ENCODE measurements at places on chromosomes 6 and 20.

GRCh38 chr6:86276056-86276455 lies 633.4 kb upstream of the SYNCRIP start:
- DNase-seq, result no peak

- DNase-seq, result no peak
Measured at GRCh38 chr6:95133578-95133977, 443.8 kb upstream of the MANEA start.

- DNase-seq, result no peak
Measured at GRCh38 chr6:7440476-7440875, 50.9 kb downstream of the RIOK1 start.

DNA sequence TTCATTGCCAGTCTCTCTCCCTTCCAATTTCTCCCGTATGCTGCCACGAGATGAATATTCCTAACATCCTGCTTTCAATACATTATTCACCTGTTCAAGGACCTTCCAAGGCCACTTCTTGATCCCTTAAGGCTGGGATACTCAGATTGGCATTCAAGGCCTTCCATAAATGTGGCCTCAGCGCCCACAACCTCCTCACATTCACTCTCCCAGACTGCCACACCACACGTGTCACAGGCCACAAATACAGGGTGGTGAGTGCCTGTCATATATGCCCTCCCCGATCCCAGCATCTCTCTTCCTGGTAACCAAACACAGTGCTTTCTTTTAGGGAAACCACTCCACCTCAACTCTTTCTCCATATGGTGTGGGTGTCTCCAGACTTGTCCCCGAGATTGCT lies 55.5 kb downstream of the TTI1 start:
- DNase-seq, result no peak

DNA sequence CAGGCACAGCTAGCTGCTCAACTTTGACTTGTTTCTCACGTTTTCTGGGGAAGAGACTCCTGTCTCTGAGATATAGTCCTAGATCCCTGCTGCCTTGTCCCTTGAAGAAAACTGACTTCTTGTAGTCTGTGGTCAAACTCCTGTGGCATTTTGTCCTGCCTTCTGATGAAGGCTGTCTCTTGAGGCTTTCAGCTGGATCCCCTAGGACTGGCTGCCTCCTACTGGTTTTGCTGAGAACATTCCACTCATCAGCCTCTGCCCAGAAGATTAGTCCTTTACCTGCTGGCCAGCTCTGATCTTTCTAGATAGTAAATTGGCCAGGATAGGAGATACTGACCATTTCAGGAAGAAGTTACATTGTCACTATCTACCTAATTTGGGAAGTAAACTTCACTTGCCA lies 71.9 kb upstream of the CNR1 start:
- no peak for DNase-seq

DNA sequence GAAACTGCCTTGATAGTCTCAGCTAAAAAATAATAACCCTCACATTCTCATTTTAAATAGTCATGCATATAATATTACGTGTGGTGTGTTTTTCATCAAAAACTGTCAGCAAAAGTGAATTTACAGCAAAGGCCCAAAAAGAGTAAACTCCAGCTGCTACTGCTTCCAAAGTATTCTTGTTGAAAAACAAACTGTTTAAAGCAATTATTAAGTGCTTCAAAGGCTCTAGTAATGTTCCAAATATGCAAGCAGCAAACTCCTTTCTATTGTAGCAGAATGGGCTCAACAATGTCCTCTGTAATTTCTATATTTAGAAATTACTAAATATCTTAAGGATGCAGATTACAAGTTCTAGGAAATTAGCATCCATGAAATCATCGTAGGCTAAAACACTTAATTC lies 280.0 kb upstream of the TBX18 start:
- no peak for DNase-seq

DNA sequence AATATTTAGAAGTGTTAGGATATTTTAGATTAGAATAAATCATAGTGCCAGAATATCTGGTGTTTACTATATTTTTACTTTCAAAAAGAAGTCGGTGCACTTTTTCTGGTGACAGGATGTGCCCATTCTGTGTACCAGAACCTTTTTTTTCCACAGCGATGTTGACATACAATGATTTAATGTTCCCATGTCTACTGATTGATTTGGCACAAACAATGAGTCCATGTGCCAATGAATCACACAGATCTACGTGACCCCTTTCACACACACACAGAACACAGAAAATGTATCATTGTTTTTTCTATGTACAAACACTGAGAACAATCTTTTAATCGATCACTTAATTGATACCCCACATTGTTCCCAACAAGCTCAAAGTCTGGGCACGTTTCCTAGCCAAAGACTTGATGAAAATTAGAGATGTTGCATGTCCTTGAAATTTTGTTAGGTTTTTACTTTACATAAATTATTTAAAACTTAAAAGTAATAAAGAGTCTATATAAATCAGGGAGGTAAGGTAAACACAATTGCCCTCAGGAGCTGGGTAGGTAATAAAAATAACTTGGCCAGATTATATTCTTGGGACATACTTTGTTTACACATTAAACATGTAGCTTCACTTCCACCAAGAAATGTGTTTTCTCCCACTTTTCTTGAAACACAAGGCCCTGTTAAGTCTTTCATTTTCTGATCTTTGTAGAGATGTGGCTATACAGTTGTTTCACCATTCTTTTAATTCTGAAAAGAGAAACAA lies 36.4 kb upstream of the SOX4 start:
- no peak for DNase-seq

GRCh38 chr6:132813173-132813856 lies 1.1 kb upstream of the RPS12 start:
- no peak for DNase-seq

- no peak for DNase-seq
Measured at GRCh38 chr6:123913863-123914262, 110.2 kb downstream of the NKAIN2 start.

DNA sequence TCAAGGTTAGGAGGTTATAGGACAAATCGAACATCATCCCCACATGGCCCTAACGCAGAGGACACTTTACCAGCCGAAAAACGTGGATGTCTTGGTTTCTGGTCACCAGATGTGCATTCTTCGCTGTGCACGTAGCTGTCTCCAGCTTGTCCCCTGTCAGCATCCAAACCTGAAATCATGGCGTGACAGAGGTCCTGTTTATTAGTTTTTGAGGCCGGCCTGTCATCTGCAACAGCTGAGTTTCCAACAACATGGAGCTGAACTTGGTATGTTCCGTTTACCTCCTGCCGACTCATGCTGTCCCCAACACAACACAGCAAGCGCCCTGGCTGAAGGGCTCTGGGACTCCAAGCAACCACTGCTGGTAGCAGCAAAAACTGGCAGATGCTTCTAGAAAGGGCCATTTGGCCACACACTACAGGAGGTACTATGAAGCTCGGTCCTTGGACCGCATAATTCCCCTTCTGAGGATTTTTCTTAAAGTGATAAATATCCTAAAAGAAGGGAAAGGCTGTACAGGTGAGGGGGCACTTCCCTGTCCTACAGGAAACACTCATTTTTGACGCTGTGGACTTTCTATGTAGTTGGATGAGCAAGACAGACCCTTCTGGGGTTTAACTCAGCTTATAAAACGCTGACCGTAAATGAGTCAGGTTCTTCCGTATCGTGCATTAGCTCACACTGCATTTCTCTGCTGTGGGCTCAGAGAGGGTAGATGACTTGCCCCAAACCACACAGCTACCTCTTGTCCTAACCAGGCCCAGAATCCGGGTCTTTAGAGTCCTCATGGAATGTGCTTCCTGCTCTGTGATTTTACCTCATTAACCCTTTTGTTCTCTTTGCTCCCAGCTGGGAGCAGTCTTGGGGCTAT lies 79.7 kb upstream of the NFATC2 start:
- no peak for DNase-seq

DNA sequence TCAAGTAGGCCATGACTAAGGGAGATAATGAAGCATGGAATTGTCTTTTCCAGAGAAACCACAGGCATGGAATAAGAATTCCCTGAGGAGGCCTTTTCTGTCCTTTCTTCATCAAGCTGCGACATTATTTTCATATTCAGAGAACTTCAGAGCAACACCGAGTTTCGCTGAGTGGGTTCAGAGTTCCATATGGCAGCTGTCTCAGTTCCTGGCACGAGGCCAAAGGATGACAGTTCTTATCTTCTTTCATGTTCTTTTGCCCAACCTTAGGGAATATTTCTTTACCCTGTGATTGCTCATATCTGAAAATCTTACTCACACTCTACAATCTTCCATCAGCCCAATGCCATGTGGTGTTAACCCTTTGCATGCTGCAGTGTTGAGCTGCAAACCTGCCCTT lies 135.3 kb upstream of the BMP2 start:
- DNase-seq, result no peak

DNA sequence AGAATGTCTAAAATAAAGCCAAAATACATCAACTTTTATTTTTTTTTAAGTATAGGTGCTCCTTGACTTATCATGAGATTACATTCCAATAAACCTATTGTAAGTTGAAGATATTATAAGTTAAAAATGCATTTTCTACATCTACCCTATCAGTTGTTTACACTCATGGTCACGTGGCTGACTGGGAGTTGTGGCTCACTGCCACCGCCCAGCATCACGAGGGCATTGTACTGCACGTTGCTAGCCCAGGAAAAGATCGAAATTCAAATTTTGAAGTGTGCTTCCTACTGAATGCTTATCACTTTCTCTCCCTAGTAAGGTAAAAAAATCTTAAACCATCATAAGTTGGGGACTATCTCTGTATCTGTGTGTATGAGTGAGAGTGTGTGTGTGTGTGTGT lies 126.6 kb upstream of the RIN2 start:
- DNase-seq, result no peak

DNA sequence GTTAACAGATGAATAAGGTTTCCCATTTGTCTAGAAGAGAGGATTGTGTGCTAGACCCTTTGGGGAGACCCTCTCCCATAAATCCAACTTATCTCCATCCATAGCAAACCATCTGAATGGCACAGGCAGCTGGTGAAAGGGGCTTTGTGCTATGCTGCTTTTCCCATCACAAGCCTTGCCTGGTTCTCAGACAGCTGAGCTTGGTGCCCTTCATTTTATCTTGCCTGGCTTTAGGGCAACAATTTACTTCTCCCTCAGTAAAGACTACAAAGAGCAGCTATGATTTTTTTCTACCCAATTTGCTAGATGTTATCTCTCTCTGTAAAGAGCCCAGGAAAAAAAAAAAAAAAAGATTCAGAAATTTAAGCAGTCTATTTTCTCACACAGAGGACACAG lies 117.0 kb upstream of the COL21A1 start:
- DNase-seq, result no peak

DNA sequence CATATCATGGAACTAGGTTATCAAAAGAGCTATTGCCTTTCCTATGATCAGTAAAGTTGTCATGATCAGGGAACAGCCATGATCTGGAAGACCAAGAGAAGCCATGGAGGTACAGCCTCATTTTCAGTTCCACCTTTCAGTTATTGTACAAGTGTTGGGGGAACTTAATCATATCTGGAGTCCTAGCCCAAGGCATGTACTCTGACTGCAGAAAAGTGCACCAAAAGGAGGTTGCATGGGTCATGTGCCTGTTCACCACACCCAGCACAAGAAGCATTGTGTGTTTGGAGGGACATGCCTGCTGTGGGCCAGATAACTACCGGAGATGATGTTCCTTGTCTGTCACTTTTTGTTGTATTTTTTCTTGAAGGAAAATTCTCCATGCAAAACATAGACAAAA lies 185.8 kb upstream of the MAN1A1 start:
- no peak for DNase-seq

DNA sequence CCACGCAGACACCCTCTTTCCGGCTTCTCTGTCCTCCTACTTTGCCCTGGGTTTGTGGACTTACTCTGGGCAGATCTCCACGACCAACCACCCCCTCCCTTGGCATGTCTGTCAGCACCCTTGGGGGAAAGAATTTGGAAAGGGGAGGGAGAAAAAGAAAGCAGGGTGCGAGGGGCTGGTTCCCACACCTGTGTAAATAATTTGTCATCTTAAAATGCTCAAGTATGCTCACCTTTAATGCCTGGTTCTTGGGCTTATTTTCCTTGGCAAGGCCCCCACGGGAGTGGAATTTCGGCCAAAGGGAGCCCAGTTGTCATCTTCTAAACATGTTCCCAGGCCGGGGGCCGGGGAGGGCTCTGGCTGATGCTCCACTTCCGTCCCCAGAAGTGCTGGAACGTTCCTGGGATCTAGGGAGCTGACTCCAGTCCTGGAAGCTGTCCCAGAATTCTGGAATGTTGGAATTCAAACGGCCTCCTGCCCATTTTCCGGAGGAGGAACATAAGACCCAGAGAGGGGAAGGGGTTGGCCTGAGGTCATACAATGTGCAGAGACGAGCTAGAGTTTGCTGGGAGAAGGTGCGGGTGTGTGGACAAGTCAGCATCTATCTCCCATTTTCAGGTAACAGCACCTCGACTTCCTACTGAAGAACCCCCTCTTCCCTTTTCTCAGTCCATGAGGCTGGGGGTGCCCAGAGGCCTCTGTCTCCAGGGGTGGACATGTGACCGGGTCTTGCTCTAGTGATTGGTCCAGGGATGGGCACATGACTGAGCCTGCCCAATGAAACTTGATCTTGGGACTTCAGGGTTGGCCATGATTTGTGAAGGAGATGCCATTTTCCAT lies 122.3 kb downstream of the CEBPB start:
- no peak for DNase-seq

- no peak for DNase-seq
Measured at GRCh38 chr6:166952121-166952520, 4.2 kb downstream of the RNASET2 start.

DNA sequence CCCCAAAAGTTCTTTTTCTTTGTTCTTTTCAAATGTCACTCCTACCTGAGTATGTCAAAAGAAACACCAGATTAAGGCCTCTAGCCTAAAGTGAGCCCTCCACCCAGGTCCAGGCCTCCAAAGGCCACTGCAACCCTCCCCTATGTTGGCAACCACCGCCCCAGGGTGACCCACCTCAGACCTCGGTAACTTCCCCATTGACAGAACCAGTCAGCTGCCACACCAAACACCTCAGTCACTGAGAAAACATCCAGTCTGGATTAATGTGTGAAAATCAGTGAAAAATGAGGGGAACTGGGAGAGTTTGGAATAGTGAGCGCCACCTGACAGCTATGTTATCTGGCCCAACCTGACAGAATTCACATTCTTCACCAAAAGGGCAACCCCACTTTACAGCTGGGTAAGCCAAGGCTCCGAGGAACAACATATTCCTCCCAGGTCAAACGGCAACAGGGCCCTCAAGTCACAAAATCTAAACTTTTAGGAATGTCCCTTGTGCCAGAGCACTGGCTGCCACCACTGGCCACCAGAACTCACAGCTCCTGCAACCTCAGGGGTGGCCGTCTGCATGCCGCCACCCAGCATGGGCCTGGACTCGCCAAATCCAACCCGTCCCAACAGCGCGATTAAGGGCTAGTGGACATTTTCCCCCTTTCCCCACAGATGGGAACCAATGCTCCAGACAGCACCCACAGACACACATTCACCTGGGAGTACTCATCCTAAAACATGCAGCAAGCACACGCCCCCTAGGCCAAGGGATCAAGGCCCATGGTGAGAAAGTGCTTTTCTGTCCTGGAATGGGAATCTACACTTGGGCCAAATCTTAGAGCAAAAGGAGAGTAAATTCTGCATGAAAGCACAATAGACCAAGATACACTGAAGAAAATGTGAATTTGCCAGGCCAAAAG lies 4.8 kb downstream of the TAF4 start:
- no peak for DNase-seq

DNA sequence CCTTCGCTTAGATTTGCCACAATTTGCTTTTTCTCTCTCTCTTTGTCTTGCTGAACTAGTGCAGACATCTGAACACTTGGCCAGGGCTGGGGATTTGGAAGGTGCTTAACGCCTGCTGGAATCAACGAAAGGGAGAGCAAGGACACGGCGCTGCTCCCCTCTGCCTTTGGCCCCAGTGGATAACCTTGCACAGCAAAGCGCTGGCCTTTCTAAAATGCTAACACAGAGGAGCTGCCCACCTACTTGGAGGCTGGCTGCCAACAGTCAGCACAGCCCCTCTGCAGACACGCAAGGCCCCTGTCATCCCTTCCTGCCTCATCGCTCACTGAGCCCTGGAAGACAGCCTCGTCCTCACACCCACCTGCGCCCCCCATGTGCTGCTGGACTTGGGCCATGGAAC lies 37.5 kb downstream of the C20orf203 start:
- no peak for DNase-seq
